ENCODE measurements at places on chromosomes 3 and 15.
A peak's percentile ranks its signal among the peaks of the same experiment; 100 is the strongest.

GRCh38 chr3:155646128-155646527 is 98.7 kb downstream of the PLCH1 start:
- no peak for DNase-seq

GRCh38 chr3:126535636-126536035 is 11.7 kb downstream of the CHST13 start:
- DNase-seq, result no peak

- no peak for DNase-seq
Measured at GRCh38 chr3:194138732-194139070, 2.8 kb downstream of the HES1 start.

GRCh38 chr3:194657439-194657838 is 14.6 kb downstream of the LSG1 start:
- no peak for DNase-seq

- peak; percentile 63 for DNase-seq
Measured at GRCh38 chr3:128875556-128876120, 3.8 kb upstream of the ACAD9 start.
